CD4-positive, alpha-beta T cell treated with Interleukin-17A for 4 hours (primary cell): ENCODE measurements at places on chromosomes 13 and 19.

GRCh38 chr13:22455036-22455435, 725.7 kb upstream of the SGCG start:
- DNase-seq, result no peak

- no peak for DNase-seq
These were observed 1049.3 kb downstream of the PCDH9 start for GRCh38 chr13:66180836-66181235.

GRCh38 chr19:49327878-49328544, 3.0 kb upstream of the SLC6A16 start:
- DNase-seq, result peak; percentile 62

- DNase-seq, result no peak
These were observed 125.7 kb downstream of the PTPRS start for GRCh38 chr19:5214902-5215301.

DNA sequence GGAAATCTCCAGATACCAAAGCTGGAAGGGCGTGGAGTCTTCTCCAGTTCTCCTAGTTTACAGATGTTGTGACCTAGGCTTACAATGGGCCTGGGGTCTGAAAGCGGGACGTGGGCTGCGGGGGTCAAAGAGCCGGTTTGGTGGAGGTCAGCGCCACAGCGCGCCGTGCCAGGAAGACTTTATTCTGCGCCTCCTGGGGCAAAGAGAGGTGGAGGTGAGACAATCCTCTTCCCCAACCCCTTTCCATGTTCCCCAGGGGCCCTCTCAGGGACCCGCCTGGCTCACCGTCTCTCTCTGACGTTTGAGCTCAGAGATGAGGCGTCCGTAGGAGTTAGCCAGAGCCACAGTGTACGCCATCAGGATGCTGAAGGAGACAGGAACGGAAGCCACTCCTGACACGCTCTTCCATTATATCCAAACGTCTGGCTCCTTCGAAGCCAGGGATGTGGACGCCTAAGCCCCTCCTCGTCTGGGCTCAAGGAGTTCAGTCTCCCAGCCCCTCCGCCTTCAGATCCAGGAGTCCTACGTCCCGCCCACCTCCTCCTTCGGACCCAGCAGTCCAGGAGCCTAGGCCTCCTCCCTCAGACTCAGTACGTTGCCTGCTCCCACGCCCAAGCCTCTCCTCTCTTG, 776 bp upstream of the LENG1 start:
- DNase-seq, result no peak

DNA sequence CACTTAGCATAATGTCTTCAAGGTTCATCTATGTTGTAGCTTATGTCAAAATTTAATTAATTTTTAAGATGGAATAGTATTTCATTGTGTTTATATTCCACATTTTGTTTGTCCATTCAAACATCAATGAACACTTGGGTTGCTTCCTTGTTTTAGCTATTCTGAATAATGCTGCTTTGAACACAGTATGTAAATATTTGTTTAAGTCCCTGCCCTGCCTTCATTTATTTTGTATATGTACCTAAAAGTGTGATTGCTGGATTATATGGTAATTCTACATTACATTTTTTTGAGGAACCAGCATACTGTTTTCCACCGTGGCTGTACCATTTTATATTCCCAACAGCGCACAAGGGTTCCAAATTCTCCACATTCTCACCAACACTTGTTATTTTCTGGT, 17.6 kb upstream of the SUCLA2 start:
- DNase-seq, result no peak

GRCh38 chr13:73993661-73994060, 140.5 kb downstream of the KLF12 start:
- no peak for DNase-seq

DNA sequence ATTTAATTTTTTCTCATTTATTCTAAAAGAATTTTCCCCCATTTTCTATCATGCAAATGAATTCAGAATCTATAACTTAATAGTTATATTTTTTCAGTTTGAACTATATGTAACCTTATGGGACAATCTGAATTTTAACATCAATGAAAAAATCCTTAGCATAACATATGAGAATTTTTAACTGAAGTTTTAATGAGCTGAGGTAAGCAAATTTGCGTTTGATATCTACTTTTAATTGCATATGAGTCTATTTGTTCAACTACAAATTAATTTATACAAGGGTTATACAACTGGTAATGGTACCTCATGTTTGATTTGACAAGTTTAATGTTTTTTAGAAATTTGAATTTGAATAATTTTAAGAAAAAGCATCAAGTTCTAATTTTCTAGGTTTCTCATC, 384.4 kb upstream of the PCDH9 start:
- DNase-seq, result no peak

GRCh38 chr13:28705461-28706083, 13.2 kb downstream of the SLC46A3 start:
- no peak for DNase-seq

DNA sequence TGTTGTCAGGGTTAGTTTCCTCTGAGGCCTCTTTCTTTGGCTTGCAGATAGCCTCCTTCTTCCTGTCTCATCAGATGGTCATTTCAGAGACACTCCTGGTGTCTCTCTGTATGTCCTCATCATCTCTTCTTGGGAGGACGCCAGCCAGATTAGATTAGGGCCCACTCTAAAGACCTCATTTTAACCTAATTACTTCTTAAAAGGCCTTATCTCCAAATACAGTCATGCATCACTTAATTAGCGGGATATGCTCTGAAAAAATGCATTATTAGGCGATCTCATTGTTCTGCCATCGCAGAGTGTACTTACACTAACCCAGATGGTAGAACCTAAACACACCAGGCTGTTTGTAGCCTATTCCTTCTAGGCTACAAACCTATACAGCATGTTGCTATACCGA, 89.0 kb downstream of the CDK8 start:
- no peak for DNase-seq

GRCh38 chr19:13966684-13967128, 14.4 kb downstream of the DCAF15 start:
- DNase-seq, result no peak

- no peak for DNase-seq
These were observed 108.2 kb upstream of the WASF3 start for GRCh38 chr13:26449063-26449848.
